ENCODE measurements at places on chromosomes 3 and 15.

DNA sequence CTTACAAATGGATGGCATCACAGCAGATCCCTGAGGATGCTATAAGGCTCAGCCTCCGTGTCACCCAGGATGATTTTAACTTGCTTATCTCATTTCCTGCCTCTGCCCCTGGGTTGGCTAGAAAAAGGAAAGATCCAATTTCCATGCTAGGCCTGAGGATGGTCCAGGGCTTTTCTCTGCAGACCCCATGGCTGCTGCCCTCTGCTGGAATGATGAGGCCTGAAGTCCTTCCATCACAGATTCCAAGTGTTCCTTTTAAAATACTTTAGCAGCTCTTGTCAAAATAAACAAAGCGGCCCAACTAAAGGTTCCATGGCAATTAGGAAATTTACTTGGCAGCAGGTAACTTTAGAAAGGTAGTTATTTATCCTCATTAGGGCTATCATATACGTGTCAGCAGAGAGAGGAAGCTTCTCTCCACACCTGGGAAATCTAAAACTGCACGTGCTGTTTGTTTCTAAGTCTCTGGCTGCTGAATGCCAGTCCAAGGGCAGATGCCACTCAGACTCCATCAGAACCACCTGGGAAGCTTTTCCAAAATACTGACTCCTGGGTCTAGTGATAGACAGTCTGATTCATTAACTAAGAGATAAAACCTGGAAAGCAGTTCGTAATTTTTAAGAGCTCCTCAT, 401.9 kb upstream of the IL12A start:
- DNase-seq: peak; percentile 39

DNA sequence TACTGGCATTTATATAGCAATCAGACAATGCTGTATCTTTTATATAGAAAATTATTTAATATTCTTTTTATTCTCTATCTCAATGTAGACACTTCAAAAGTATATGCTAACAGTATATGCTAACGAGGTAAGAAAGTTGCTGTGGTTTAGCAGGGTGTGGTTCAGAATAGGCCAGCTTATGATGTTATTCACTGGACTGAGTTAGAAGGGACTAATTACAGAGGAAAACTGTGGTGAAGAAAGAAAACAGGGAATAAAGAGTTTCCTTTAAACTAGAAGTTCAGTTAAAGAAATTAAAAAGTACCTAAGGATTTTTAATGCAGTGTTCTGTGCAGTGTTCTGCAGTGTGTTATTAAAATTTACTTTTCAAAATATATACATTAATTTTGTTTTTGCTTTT, 59.4 kb downstream of the MYO9A start:
- no peak for DNase-seq

DNA sequence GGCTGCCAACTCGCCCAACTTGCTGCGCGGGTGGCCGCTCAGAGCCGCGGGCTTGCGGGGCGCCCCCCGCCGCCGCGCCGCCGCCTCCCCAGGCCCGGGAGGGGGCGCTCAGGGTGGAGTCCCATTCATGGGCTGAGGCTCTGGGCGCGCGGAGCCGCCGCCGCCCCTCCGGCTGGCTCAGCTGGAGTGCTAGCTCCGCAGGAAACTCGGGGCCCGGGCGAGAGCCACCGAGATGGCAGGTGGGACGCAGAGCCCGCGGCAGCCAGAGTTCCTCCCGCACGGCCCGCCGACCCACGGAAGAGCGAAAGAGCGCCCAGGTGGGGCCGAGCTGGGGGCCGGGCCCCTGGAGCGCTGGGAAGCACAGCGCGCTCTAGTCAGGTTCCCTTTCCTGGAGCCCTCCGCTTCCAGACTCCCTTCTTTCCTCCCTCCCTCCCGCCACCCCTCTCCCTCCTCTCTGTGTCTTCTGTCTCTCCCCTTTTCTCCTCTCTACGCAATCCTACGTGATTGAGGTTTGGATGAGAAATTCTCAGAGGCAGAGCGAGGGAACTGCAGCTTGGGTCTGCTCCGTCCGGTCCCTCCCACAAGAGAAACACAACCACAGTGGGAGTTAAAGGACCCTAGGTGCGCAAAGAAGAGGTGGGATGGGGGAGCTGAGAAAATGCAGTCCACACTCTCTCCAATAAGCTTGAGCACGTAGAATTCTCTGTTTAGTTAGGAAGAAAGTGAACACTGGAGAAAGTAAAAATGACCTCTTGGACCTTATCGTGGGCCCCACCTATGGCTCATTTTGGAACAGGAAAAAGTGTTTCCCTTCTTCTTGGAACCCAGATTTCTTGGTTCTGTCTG, 317.3 kb downstream of the FGF12 start:
- no peak for DNase-seq

GRCh38 chr15:90138071-90138833, 36.0 kb upstream of the IDH2 start:
- DNase-seq: no peak

GRCh38 chr3:126364731-126365301, 7.6 kb upstream of the KLF15 start:
- no peak for DNase-seq
